ENCODE measurements at places on chromosomes 6 and 20.

GRCh38 chr6:3764516-3765335 is 13.2 kb upstream of the PXDC1 start:
- no peak for DNase-seq

GRCh38 chr6:170011204-170012036 is 260.0 kb downstream of the ERMARD start:
- DNase-seq, result no peak

- DNase-seq, result no peak
Measured at GRCh38 chr6:37347670-37348111, 6.1 kb upstream of the RNF8 start.

DNA sequence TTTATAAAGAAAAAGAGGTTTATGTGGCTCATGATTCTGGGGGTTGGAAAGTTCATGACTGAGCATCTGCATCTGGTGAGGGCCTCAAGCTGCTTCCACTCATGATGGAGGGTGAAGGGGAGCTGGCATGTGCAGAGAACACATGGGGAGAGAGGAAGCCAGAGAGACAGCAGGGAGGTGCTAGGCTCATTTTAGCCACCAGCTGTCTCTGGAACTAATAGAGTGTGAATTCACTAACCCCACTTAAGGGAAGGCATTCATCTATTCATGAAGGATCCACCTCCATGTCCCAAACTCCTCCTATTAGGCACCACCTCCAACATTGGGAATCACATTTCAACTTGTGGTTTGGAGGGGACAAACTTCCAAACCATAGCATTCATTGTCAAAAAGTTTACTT is 137.3 kb upstream of the PMEPA1 start:
- DNase-seq, result no peak

GRCh38 chr6:53679446-53679933 is 13.9 kb upstream of the KLHL31 start:
- DNase-seq, result no peak

GRCh38 chr20:43776691-43777090 is 49.9 kb upstream of the GTSF1L start:
- DNase-seq, result no peak

DNA sequence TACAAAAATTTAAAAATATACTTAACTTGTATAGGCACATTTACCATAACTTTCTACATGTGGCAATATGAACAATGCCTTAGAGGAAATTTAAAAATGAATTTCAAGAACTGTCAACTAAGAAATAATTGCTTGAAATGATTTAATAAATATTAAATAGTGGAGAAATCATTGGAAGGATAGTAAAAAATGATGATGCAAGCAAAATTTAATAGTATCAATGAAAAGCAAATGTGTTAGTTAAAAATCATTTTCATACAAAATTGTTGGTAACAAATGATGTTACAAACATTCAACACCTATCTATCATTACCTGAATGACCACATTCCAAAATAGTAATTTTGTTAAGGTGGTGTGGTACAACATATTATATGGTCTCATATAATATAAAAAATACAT is 331.0 kb downstream of the HAO1 start:
- DNase-seq, result no peak

GRCh38 chr6:73058736-73059135 is 166.6 kb downstream of the KHDC1L start:
- no peak for DNase-seq

GRCh38 chr6:30041821-30042220 is 19.2 kb upstream of the POLR1H start:
- DNase-seq, result no peak

GRCh38 chr20:46694484-46694883 is 5.2 kb upstream of the TP53RK start:
- no peak for DNase-seq

- DNase-seq, result no peak
Measured at GRCh38 chr20:8526610-8527009, 394.5 kb downstream of the PLCB1 start.

DNA sequence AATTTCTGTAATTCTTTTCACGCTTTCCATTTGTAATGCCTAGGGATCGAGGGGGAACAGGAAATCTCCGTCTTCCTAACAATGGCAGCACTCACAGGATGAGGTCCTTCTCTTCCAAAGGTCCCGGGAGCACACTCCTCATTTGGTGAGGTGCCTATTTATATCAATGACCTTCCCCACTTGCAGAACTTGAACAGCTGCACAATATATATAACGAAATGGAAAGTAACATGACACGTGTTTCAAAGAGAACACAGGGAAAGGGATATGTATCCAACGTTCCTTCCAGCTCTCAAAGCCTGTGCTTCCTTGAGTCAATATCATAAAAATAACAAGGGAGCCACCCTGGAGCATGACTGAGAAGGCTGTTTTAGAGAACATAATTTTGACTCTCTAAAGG is 78.6 kb upstream of the RBM24 start:
- no peak for DNase-seq

DNA sequence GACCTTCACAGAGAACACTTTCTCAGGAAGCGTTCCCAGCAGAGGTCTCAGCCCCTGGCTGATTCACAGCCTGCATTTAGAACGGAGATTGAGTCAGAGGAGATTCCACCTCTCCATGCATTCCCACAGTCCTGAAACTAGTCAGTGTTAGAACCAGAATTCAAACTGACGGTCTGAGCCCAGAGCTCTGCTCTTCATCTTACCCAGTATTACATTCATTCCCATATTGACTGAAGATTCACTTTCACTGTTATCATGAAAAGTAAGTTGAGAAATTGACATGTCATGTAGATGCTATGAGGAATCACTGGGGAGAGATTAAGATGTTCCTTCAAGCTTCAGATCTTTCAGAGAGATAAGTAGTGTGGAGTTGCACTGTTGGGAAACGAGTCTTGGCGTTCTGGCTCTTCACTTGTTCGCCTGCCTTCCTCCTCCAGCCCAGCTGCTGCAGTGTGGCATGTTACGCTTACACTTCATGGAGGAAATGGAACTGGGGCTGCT is 28.3 kb downstream of the MAS1 start:
- no peak for DNase-seq

- peak; percentile 63 for DNase-seq
Measured at GRCh38 chr20:49186535-49187329, 1.4 kb downstream of the STAU1 start.

- no peak for DNase-seq
Measured at GRCh38 chr6:13229205-13230085, 98.9 kb downstream of the TBC1D7 start.

- DNase-seq, result no peak
Measured at GRCh38 chr20:60904730-60905129, 347.3 kb upstream of the CDH4 start.

- peak; percentile 100 for DNase-seq
Measured at GRCh38 chr6:30571075-30571761, at the start of gene ABCF1. Gene ABCF1, plus strand, starts transcription at chr6:30571442. Its CDS starts 46 bp downstream, at chr6:30571488.

- no peak for DNase-seq
Measured at GRCh38 chr20:24149175-24149574, 160.6 kb upstream of the GGTLC1 start.

- DNase-seq, result no peak
Measured at GRCh38 chr6:152636609-152637295, 410 bp downstream of the SYNE1 start.

GRCh38 chr6:133730881-133731280 is 158.0 kb upstream of the TCF21 start:
- no peak for DNase-seq

- no peak for DNase-seq
Measured at GRCh38 chr6:112343390-112343789, 3.7 kb upstream of the RFPL4B start.

GRCh38 chr20:58891718-58892140 is 39.2 kb downstream of the GNAS start:
- no peak for DNase-seq

DNA sequence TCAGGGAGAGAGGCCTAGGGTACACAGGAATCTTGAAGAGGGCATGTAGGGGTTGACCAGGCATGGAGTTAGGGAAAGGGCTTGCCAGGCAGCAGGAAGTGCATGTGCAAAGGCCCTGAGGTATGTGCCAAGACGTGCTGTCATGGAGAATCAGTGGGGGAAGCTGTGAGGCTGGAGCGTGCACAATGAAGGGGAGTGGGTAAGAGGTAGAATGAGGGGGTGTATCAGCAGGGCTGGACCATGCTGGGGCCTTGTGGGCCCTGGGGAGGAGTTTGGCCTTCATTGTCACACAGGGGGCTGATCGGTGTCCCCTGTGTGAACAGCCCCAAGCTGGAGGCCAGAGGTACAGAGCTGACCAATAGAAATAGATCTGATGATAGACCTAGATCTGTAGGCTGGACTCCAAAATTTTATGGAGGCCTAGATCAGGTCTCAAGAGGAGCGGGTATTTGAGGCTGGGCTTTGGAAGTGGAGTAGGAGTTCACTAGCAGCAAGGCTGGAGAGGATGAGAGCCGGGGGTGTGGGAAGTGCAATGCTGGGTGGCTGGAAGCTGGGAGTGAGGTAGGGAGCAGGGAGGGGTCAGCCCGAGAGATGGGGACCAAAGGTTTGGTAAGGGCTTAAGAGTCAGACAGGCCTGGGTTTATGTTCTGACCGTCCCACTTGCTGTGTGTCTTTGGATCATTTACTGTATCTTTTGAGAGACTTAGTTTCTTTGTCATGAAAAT is 3.0 kb downstream of the SRC start:
- DNase-seq, result no peak

DNA sequence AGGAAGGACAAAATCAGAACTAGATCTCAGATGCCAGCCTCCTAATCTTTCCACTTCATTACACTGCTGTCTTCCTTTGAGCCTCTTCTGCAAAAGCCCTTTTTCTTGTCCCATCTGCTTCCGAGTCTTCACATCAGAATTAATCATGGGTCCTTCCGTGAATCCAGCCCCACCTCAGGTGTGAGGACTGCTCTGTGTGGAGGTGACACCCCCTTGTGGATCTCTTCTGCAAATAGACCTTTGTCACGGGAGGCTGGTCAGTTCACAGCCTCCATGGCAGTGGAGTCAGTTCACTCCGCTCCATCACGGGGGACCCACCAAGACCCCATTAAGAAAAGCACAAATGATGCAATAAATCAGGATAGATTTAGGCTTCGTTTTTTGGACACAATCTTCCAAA is 171.1 kb downstream of the ADAT2 start:
- no peak for DNase-seq

DNA sequence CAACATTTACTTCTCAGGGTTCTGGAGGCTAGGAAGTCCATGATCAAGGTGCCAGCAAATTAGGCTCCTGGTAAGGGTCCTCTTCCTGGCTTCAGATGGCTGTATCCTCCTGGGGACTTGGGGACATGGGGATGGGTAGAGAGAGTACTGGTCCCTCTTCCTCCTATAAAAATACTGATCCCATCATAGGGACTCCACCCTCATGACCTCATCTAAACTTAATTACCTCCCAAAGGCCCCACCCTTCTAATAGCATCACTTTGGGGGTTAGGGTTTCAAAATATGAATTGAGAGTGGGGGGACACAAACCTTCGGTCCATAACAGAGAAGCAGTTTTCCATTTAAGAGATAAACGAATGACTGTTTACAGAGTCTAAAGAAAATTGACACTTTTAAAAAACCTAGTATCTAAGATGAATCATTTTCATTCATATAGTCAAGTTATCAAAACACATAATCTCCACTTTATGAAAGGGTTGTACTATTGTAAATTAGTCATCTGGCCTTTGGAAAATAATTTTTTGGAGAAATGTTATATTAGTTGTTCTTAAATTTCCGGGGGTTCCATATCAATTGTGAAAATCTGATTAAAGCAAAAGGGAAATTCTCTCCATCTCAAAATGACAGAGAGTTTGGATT is 33.5 kb downstream of the ELOVL5 start:
- DNase-seq, result no peak

DNA sequence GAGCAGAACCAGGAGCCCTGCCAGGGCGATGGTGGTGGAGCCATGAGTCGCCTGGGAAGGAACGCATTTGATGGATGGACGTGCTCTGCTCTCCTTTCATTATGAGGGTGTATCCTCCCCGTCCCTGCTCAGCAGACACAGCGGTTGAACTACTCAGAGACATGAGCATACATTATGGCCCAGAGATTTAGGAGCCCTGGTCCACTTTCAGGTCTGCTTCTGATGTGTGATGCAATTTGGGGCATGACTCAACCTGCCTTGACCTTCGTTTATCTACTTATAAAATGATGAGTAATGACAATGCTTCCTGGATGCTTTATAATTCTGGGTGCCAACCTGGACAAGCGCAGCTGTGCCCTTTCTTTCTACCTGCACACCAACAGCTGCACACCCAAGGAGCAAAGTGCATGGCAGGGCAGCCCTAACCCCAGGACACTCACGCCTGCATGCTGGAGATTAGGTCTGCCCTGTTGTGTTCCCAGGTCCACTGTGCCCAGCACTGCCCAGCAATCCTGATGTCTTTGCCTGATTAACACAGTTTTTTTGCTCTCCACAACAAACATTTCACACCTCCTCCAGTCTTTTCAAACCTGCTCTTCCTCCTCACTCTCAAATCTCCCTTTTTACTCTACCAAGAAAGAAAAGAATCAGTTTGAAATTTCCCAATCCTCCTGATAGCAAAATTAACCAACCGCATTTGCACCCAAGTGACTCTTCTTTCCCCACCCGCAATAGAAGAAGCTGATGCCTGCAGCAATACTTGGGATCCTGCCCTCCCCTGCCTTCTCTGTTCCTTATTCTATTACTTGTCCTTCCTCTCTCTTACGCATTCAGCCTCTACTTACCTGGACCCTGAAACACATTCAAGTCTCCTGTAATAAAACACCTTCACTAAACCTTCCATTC is 81.2 kb downstream of the EZR start:
- no peak for DNase-seq

GRCh38 chr6:23650676-23651075 is 475.3 kb upstream of the NRSN1 start:
- no peak for DNase-seq

- no peak for DNase-seq
Measured at GRCh38 chr6:44036196-44036595, 91.1 kb downstream of the MRPL14 start.

- no peak for DNase-seq
Measured at GRCh38 chr6:120378582-120379220, 955.6 kb downstream of the TBC1D32 start.

- DNase-seq, result no peak
Measured at GRCh38 chr20:17358854-17359253, 132.0 kb downstream of the PCSK2 start.

DNA sequence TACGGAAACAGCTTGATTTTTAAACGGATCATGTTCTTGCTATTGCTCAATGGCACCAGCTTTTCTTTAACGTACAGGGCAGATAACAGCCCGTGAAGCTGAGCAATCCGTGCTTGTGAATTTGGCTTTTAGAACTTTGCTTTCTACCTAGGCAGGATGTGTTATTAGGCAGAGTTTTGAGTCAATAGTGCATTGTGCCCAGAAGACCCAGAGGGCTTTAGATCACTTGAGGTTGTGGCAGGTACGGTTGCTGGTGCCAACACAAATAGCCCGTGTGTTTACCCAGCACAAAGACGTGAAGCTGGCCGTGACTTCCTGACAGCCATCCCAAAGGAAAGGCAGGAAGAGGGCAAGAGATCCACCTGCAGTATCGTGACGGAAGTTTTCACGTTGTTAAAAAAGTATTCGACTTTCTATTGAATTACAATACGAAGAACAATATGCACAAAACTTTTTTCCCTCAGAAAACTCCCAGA is 117.4 kb upstream of the FRMD1 start:
- DNase-seq, result no peak
